ENCODE measurements at places on chromosomes 7 and 10.

DNA sequence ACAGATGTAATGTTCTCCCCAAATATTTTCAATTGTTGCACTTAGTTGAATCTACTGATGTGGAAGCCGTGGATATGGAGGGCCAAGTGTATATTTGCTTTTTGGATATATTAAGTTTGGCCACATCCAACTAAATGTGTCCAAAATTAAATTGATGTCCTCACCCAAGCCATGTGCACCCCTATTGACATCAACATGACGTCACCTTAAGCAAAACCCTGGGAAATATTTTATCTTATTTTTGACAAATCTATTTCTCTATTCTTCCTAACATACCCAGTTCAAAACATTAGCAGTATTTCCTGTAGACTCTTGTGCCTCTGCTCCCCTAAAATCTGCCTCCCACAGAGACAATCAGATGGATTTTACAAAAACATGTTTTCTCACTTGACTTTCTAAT lies 652.5 kb downstream of the PCDH15 start:
- DNase-seq = no peak

DNA sequence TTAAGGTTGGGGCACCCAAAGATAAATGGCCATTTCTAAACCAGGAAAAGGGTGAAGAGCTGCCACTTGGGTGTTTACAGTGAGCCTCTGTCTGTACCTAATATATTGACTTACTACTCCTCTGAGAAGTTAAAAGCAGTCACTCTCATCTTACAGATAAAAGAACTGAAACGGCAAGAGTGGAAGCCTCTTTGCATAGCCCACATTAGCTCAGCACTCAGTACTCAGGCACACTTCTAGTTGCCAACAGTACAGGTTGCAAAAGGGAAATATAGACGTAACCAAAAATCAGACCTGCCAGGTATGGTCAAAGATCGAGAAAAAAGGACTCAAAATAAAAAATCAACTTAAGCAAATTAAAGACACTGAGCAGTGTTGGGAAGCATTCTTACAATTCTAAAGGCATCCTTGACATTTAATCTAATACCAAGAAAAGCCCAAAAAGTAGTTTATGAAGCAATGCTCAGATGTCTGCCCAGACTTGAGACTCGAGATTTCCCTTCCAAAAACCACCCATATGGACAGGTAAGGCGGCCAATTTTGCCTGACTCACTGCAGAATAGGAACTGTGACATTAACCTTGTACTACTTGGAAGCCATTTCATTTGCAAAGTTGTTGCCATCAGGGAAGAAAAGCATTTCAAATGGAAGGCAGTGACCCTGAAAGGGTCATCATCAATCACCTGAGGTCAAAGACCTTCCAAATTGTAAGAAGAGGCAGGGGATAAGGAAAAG lies 139.3 kb downstream of the SLC25A13 start:
- no peak for DNase-seq

GRCh38 chr10:119541459-119542356 lies 811 bp downstream of the RGS10 start:
- DNase-seq = no peak

DNA sequence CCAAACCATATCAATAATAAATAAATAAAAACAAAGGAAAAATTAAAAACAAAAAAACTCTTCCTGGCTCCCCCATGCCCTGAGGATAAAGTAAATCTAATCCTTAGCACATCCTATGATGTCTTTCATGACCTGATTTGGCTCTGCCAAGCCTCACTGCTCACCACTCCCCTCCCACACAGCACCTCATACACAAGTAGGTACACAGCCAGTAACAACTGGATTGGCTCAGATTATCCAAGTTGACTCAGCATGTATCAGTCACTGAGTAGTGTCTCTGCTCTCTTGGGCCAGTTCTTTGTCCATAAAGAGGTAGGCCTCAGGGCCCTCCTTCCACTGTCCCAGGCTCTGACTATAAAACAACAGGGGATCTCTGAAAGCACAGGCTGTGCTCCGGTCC lies 99.6 kb downstream of the STRA8 start:
- DNase-seq = no peak

- DNase-seq = no peak
Observed at GRCh38 chr7:32117837-32118236, 47.6 kb upstream of the PDE1C start.

DNA sequence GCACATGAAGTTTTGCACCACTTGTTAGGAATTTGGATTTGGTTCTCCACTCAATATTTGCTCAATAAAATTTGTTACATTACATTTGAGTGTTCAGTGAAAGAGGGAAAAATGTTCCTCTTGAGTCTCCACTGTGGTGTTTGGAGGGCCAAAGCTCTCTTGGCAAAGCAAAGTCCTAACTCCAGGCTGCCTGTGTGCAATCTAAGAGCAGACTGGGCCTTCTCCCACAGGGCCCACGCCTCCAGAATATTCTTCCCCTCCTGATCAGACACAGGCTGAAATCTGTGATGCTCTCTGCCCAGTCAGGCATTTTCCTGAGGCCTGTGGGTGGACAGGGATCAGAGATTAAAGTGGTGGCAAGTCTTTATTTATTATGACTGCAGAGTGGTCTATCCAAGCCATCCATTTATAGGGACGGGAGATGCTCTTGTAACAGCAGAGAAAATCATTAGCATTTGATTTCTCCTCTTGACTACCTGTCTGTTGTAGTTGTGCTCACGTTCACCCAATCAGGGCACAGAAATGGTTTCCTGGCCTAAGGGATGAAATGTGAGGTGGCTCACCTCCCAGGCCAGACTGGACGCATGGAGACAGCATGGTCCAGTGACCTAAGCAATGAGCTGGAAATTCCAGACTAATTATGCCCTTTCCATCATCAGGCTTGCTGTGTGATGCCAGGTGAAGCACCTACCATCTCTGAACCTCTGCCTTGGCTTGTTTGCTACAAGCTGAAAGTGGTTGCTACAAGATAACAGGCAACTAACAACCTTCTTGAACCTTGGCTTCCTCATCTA lies 147.1 kb upstream of the NRBF2 start:
- DNase-seq = no peak

- DNase-seq = no peak
Observed at GRCh38 chr7:125876431-125876830, 946.8 kb upstream of the POT1 start.

GRCh38 chr7:34564091-34564490 lies 93.9 kb upstream of the NPSR1 start:
- no peak for DNase-seq

GRCh38 chr7:34296663-34297062 lies 361.4 kb upstream of the NPSR1 start:
- DNase-seq = no peak

- DNase-seq = no peak
Observed at GRCh38 chr7:34061149-34061548, 155.8 kb downstream of the BMPER start.

GRCh38 chr7:80984619-80985018 lies 65.8 kb upstream of the SEMA3C start:
- DNase-seq = no peak

DNA sequence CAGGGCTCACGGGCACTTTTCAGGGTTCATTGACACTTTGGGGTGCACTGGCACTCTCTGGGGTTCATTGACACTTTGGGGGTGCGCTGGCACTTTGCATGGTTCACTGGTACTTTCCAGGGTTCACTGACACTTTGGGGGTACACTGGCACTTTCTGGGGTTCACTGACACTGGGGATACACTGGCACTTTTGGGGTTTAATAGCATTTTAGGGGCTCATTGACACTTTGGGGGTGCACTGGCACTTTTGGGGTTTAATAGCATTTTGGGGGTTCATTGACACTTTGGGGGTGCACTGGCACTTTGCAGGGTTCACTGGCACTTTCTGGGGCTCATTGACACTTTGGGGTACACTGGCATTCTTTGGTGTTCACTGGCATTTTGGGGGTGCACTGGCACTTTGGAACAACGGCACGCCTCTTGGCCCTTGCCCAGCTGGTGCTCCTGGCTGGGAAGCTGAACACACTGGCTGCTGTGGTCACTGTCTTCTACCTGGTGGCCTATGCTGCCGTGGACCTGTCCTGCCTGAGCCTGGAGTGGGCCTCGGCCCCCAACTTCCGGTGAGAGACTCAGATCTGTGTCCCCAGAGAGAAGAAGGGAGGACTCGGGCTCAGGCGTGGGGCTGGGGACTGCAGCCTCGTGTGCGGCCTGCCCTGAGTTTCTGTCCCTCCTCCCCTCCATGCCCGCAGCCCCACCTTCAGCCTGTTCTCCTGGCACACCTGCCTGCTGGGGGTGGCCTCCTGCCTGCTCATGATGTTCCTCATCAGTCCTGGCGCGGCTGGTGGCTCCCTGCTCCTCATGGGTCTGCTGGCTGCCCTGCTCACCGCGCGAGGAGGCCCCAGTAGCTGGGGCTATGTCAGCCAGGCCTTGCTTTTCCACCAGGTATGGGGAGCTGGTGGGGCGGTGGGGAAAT lies 6.2 kb upstream of the TRIP6 start:
- no peak for DNase-seq

- DNase-seq = no peak
Observed at GRCh38 chr7:8362723-8363369, 70.6 kb upstream of the NXPH1 start.

All from femur (tissue), 1 donor.